ENCODE measurements at places on chromosomes 11 and 22. TPM values are rescaled to one million over a fixed set of nuclear protein-coding genes. Genes with fewer than 3 reads are reported as not detected.

DNA sequence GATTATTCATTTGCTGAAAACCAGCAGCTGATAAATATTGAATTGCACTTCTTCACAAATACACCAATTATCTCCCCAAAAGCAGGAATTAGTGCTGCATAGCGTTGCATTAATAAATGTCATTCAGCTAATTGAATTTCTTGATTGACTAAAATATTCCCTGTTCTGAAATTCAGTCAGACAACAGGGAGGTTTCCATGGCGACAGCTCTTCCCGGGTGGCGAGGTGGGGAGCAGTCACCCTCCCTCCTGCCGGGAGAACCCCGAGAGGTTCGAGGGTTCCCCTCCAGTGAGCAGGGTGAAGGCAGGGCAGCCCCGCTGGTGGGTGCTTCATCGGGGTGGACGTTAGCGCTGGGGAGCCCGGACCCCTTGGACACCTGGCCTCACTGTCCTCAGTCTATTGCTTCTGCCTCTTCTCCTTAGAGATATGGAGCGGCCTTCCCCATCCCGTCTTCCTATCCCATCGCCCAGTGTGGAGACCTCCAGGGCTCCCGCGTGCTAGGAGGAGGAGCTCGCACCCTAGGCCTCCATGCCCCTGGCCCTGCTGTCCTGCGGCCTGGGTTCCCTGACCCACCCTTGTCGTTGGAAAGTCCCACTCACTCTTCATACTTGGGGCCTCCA, 983.5 kb downstream of the BRD1 start:
- DNase-seq: no peak

The RIMBP3B gene
- 0.29 TPM for total RNA-seq

DNA sequence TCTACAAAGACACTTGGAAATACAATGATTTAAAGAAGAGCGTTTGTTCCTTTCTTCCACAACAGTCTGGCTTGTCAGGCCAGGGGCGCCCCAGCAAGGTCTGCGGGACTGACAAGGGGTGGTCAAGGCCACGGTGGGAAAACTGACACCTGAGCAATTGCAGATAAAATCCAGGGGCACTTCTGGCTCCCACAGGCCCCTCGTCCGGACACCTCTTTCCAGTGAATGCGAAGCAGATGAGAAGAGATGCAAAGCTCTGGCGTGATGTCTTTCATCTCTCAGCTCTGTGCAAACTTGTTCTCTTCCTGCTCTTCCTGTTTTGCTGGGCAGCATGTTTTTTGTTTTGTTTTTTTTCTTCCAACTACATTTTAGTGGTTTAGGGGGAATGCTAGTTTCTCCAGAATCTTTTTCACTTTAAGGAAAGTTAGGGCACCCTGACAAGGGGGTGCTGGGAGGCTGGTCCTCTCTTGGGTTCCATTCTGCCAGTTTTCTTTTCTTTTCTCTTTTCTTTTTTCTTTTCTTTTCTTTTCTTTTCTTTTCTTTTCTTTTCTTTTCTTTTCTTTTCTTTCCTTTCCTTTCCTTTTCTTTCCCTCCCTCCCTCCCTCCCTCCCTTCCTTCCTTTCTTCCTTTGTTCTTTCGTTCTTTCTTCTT, 11.1 kb upstream of the CBX6 start:
- no peak for DNase-seq

The OR5A1 gene
- not detected for total RNA-seq

The SYVN1 gene
- 10.3 TPM for total RNA-seq

GRCh38 chr11:862081-862661, 19.5 kb downstream of the TSPAN4 start:
- no peak for DNase-seq

GRCh38 chr22:46473021-46473779, 64.2 kb downstream of the CELSR1 start:
- DNase-seq: no peak

DNA sequence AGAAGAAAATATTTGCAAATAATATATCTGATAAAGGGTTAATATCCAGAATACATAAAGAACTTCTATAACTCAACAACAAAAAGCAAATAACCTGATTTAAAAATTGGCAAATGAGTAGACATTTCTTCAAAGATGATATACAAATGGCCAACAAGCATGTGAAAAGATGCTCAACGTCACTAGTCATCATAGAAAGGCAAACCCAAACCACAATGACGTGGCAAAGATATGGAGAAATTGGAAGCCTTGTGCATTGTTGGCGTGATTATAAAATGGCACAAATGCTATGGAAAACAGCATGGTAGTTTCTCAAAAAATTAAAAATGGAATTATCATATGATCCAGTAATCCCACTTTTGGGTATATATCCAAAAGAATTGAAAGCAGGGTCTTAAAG, 466.3 kb downstream of the TBC1D22A start:
- no peak for DNase-seq

The OR51B2 gene
- not detected for total RNA-seq

DNA sequence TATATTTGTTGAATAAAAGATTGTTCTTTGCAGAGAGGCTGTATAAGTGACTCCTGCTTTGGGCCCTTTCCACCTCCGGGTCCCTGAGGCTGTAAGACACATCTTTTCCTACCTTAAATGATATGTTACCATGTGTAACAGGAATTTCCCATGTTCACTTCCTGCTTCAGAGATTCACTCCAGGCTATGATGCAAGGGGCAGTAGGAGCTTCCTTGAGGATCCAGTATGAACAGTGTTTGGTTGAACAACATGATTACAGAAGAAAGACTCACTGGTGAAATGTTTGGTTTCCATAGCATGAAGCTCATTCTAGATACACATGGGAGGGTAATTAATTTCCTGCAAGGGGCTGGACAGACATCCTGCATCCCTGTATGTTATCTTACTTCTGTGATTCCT, 25.6 kb upstream of the ZDHHC13 start:
- DNase-seq: no peak

- DNase-seq: peak; percentile 93
Observed at GRCh38 chr11:20035701-20036601, 124.3 kb downstream of the DBX1 start.

DNA sequence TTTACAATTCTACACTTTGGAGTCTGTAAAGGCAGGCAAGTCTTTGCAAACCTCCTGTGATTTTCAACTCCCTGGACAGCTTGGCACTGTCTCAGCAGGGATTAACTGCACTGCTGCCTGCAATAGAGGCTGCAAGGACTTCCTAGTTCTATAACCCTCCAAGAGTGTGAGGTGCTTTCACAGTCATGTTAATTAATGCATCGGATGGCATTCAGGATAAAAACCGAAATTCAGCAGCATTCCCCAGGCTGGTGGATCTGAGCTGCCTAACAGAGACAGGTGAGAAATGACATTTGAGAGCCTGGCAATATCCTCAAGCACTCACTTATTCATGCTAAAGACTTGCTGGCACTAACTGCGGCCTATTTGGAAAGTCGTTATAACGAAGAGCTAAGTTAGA, 85.0 kb downstream of the LARGE1 start:
- DNase-seq: no peak

DNA sequence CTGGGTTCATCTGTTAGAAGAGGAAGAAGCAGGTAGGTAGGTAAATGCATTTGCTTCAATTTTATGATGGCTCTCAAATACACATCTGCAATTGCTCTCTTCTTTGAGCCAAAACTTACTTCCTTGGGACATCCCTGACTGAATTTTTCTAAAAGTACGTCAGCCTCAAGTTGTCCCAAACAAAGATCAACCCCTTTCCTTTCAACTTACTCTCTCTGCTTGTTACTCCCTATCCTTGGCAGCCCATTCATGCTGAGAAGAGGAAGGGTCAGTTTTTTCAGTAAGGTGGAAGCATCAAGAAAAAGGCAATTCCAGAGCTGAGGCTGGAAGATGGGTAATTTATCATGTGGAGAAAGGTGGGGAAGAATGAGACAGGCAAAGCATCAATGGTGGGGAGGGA, 111.2 kb downstream of the LRRC32 start:
- no peak for DNase-seq

The H19 gene
- 9.4 TPM for total RNA-seq

The TOMM22 gene
- 57.2 TPM for total RNA-seq
